ENCODE measurements at places on chromosomes 3 and 15.

- no peak for DNase-seq
These were observed 23.9 kb upstream of the RPL32 start for GRCh38 chr3:12865271-12865670.

- no peak for DNase-seq
These were observed 416.6 kb upstream of the NECTIN3 start for GRCh38 chr3:110654843-110655502.

DNA sequence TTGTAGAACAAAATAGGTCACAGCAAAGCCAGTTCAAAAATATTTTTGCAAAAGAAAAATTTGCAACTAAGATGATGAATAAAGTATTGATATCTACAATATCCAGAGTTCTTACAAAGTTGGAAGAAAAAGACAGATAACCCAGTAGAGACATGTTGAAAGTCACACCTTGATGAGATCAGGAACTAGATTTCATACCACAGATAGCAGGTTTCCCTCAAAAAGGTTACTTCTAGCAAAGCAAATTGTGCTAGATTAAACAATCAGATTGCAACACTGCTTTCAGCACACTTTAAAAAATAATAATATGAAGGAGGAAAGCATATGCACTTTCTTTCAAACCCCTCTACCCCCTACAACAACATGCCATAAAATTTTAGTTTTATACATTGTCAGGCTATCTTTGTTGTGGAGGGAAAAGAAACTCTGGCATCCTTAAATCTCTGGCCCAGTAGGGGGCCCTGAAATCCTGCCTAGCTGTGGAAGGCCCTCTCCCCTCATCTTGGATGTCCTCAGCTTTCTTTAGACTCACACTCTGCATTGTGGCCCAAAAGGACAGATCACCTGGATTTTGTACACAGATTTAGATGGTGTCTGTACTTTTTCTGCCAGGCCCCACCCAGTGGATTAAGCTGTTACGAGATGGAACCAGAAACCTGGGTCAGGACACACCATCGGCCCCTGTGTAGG is 50.9 kb downstream of the CCR3 start:
- DNase-seq: no peak

- DNase-seq: no peak
These were observed 1.7 kb downstream of the SHOX2 start for GRCh38 chr3:158104431-158104921.

GRCh38 chr3:75294124-75294523 is 370.0 kb upstream of the FRG2C start:
- no peak for DNase-seq

DNA sequence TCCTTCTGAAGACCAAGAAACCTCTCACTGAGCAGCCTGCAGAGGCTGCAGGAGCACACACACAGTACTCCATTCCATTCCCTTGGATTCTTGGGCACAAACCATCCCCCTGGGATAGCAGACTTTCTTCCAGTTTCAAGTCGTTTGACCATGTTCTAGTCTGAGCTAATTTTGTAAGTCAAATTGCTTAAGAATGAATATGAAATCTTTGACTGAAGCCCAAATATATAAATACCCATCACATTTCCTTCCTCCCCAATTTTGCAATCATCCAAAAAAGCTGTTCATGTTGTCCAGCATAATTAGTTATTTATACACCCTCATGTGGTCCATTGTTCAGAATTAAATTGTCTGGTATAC is 231.2 kb upstream of the TPRG1 start:
- DNase-seq: no peak

DNA sequence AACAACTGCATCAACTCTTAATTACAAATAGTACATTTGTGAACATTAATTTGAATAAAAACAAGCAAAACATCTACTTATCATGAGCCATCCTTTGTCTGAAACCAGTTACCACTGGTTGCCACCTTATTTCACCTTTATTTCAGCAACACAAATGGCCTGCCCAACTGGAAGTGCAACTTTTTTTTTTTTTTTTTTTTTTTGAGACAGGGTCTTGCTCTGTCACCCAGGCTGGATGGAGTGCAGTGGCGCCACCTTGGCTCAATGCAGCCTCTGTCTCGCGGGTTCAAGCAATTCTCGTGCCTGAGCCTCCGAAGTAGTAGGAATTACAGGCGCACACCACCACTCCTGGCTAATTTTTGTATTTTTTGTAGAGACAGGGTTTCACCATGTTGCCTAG is 13.1 kb downstream of the WDR82 start:
- no peak for DNase-seq

- DNase-seq: no peak
These were observed 209.4 kb downstream of the CADPS start for GRCh38 chr3:62665627-62666437.

GRCh38 chr15:39939487-39940452 is 5.9 kb downstream of the EIF2AK4 start:
- DNase-seq: no peak

GRCh38 chr3:143726727-143727126 is 121.5 kb downstream of the SLC9A9 start:
- no peak for DNase-seq

- DNase-seq: no peak
These were observed 14.5 kb upstream of the ISLR start for GRCh38 chr15:74158855-74159650.

DNA sequence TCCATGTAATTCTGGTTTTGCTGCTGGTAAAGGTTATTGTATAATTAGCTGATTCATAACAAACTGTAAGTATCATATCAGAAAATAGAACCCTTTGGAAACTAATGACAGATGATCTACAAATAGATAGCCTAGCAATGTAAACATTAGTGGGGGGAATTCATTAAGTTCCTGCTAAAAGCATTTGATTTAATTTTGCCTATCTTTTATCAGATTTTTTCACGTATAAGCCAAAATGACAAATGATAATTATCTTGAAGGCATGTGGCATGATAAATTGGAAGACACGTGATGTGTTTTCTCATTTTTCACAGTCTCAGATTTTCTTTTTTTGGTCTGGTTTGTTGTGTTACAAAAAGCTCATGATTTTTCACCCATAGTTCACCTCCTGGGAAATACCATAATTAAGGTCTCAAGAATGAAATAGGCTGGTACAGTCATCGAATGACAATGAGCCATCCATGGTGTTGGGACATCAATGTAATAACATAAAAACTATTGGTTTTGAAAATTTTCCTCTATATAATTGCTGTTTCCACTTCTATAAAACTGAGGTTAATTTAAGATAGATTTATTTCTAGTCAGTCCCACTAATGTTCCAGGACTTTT is 325.9 kb upstream of the TBL1XR1 start:
- no peak for DNase-seq

GRCh38 chr3:154886437-154886836 is 193.7 kb upstream of the MME start:
- peak; percentile 92 for DNase-seq

- no peak for DNase-seq
These were observed 699.2 kb downstream of the TUSC7 start for GRCh38 chr3:117408811-117409210.

DNA sequence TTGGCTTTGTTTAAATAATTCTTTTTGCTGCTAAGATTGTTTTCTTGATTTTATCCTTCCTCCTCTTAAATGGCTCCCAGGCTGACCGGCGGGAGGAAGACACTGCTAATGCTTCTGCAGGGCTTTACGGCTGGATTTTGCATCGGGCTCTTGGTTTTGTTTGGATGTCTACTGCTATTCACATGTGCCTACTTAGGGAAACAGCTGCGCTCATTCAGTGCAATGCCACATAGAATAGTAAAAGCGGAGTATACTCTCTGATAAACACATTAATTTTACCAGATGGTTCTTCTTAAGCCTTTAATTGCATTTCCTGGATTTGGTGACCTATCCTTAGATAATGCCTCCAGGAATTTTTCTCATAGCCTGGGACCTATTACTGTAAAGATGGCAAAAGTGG is 146.6 kb downstream of the THSD4 start:
- no peak for DNase-seq

- no peak for DNase-seq
These were observed 16.4 kb upstream of the BOC start for GRCh38 chr3:113194823-113195401.

DNA sequence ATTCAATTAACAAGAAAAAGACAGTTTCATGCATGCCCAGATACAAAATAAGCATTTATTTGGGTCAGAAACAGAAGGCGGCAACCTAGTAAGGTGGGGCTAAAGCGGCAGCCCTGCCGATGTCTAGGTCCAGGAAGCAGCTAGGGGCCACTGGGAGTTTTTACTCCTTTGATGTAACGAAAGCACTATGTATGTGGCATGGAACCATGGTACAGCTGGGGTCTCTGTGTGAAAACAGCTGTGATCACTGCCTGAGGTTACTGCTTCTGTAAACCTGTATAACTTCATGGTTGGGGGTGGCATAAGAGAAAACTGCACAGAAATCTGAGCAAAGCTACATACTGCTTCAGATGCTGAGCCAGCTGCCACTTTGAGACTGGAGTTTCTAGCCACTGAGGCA is 119.5 kb downstream of the ZNF280D start:
- no peak for DNase-seq

DNA sequence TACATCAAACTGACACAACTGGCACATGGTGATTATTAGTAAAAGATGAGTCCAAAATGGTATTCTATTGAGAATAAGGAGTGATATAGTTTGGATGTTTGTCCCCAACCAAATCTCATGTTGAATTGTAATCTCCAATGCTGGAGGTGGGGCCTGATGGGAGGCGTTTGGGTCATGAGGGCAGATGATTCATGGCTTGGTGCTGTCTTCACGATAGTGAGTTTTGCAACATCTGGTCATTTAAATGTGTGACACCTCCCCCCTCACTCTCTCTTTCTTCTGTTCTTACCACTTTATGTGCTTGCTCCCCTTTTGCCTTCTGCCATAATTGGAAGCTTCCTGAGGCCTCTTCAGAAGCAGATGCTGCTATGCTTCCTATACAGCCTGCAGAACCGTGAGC is 90.6 kb downstream of the RSL24D1 start:
- DNase-seq: no peak

DNA sequence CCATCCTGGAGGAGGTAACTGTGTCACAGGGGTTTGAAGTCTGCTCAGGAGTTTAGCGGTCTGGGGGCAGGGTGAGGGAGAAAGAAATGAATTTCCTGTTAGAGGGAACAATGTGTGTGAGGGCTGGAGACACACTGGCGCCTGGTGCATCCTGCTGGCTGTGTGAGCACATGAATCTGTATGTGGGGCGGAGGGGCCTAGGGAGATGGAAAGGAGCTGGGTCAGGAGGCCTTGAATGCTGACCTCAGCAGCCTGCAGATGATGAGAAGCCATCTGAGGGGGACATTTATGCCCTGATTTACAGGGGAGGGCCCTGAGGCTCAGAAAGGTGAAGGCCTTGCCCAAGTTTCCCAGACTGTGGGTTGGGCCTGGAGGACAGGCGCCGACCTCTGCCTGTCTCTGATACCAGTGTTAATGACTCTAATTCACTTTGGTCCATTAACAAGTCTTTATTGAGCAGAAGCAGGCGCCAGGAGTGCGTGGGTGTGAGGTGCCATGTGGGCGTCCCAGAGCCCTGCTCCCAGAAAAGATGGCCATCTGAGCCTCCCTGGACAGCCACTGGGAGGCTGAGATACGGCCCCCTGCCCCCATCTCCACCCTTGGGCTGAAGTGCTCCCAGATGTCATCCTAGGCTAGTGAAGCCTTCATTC is 34.8 kb downstream of the LINGO1 start:
- DNase-seq: no peak

DNA sequence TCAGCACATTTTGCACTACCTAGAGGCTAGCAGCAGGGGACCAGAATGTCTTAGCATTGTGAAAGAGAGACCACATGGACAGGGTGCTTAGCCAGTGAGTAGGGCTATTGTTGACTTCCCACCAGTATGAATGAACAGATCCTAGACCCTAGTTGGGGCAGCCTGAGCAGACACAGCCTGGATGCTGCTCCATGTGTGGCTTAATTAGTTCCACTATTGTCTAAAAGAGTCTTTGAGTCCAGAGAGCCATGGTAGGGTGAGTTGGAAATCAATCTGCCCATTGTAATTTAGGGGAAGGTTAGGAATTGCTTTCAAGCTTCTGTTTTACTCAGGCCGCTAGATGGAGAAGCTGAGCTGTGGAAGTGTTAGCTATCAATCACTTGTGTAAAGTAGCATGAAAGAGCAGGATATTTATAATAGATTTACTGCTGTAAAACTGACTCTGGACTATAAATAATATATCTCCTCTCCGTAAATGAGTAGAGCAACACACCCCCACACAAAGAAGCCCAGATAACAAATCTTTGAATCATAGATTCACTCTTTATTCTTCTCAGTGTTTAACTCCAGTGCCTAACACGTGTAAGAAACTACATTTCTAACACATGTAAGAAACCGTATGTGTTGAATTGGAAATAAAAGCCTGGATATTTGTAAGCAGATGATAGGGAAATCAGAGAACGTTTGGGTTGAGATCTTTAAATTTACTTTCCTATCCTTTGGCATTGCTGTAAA is 4.1 kb upstream of the GCSAM start:
- no peak for DNase-seq

DNA sequence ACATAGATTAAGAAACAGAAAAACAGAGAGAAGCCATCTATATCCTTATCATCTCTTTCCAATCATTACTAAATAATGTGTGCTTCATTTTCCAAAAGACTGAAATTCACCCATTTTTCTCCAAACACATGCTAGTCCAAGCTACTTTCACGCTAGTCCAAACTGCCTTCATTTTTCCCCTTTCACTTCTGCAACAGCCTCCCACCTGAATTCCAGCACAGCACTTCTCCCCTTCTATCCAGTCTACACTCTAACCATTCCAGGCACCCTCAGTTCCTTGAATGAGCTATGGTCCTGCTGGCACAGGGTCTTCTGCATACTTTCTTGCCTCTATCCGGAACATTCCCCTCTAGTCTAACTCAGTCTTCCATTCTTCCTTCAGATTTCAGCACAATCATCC is 112.0 kb downstream of the THRB start:
- no peak for DNase-seq

GRCh38 chr3:161602475-161602874 is 105.9 kb downstream of the OTOL1 start:
- DNase-seq: no peak

DNA sequence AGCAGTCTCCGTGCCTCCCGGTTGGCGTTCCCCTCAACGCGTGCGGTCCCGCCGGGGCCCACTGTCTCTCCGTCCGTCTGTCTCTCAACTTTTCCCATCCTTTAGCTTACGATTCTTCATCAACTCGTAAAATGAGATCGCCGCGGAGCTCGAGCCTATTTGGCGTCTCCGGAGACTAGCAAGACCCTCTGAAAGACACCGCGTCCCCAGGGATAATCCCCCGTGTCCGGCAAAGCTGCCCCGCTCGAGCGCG is 3.4 kb downstream of the GATA2 start:
- DNase-seq: no peak

Measured in amniotic stem cell (primary cell).